ENCODE measurements at places on chromosomes 2 and 18. TPM values are rescaled to one million over a fixed set of nuclear protein-coding genes. Genes with fewer than 3 reads are reported as not detected.

The TGFA gene
- 18.2 TPM for total RNA-seq

The OSBPL6 gene
- total RNA-seq, result 14.1 TPM

The ZAP70 gene
- total RNA-seq, result 1.4 TPM

The UGT1A5 gene
- not detected for total RNA-seq

The ESCO1 gene
- 32.1 TPM for total RNA-seq

The MOGAT1 gene
- total RNA-seq, result not detected

The SERPINB4 gene
- not detected for total RNA-seq

The CPLX4 gene
- total RNA-seq, result not detected

The FTCDNL1 gene
- total RNA-seq, result 4.8 TPM

The CNGA3 gene
- 6.0 TPM for total RNA-seq

The AP1S3 gene
- 8.8 TPM for total RNA-seq

The ANKRD30B gene
- 3.9 TPM for total RNA-seq

The DNAH6 gene
- 16.1 TPM for total RNA-seq

The PPP1R7 gene
- total RNA-seq, result 62.7 TPM

The FSIP2 gene
- 2.3 TPM for total RNA-seq

The WDFY1 gene
- total RNA-seq, result 63.9 TPM

The PTRHD1 gene
- total RNA-seq, result 41.3 TPM

The CFAP65 gene
- total RNA-seq, result 2.3 TPM

The EPAS1 gene
- total RNA-seq, result 13.4 TPM
